ENCODE measurements at places on chromosomes 4 and X. TPM values are rescaled to one million over a fixed set of nuclear protein-coding genes. Genes with fewer than 3 reads are reported as not detected.

DNA sequence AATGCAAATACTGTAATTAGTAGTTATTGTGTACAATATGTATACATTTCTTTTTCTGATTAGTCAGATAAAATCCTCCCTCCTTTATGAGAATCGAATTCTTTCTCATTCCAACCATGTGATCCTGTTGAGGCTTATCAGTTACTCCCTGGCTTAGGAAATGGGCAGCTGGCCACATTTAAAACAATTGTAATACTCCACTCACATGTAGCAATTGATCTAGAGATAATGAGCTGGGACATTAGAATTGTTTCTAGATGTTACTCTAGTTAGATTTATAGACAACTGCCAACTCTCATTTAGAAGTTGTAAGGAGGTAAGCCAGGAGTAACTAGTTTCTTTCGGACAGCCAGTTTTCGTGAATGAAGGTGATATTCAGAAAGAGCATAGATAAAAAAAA is 859.3 kb upstream of the AADAT start:
- DNase-seq = no peak

- no peak for DNase-seq
These were observed 35.3 kb upstream of the ACSL1 start for GRCh38 chr4:184861047-184861446.

DNA sequence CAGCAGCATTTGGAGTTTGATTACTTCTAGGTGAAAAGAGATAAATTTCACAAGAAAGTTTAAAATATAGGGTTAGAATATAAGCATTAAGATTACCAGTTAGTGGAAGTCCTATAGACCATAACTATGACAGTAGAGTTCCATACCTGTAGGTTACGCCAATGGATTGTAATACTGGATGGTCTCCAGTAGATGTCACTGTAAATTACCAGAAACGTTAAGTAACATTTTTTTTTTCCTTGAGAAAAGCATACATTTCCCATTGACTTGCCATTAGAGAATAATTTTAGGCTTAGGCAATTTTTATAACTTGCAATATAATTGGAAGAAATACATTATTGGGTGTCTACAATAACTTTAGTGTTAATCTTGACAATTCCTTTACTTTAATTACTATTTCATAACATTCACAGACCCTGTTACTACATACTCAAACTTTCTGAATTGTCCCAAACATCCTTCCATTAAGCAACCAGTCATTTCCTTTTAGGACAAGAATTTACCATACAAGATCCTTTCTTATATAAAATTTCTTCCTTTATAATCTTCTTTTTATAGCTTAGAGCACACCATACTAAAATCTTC is 304.1 kb upstream of the TECRL start:
- DNase-seq = peak; percentile 1

- peak; percentile 2 for DNase-seq
These were observed 321.9 kb downstream of the HS3ST1 start for GRCh38 chr4:11106759-11107158.

- DNase-seq = no peak
These were observed 240.8 kb upstream of the DDX53 start for GRCh38 chrX:22758807-22759481.

- no peak for DNase-seq
These were observed 646 bp downstream of the DOK7 start for GRCh38 chr4:3463556-3464348.

DNA sequence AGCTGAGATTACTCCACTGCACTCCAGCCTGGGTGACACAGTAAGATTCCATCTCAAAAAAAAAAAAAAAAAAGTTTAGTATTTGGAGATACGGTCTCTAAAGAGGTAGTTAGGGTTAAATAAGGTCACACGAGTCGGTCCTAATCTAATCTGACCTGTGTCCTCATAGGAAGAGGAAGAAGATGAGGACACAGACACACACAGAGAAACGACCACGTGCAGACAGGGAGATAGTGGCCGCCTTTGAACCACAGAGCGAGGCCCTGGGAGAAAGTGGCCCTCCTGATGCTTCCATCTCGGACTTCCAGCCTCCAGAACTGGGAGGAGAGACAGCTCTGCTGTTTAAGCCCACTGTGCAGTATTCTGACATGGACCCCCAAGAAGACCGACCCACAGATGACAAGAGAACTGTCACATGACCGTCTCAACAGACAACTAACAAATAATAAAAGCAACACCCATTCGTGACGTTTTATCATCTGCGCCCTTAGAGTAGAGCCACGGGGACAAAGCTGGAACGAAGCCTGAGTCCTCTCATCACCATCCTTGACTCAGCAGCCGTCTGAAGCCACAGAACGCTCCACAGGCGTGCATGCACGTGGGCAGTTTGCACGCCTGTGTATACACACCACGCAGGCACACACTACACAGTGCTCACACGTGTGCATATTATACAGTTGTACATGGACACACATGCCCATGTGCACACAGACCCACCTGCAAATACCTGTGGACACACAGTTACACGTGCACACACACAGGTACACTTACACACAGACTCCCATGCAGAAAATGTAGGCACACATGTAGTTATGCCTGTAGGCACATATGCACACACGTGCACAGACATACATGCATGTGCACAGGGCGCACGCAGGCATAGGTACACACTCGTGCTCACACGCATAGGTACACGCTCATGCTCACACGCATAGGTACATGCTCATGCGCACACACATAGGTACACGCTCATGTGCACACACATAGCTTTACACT is 51.7 kb downstream of the FAM53A start:
- DNase-seq = no peak

- peak; percentile 88 for DNase-seq
These were observed 21.0 kb downstream of the MSN start for GRCh38 chrX:65688403-65688871.

- no peak for DNase-seq
These were observed 7.8 kb downstream of the ZCCHC4 start for GRCh38 chr4:25320336-25320735.

- peak; percentile 74 for DNase-seq
These were observed 32.3 kb upstream of the ZFX start for GRCh38 chrX:24117258-24117657.

DNA sequence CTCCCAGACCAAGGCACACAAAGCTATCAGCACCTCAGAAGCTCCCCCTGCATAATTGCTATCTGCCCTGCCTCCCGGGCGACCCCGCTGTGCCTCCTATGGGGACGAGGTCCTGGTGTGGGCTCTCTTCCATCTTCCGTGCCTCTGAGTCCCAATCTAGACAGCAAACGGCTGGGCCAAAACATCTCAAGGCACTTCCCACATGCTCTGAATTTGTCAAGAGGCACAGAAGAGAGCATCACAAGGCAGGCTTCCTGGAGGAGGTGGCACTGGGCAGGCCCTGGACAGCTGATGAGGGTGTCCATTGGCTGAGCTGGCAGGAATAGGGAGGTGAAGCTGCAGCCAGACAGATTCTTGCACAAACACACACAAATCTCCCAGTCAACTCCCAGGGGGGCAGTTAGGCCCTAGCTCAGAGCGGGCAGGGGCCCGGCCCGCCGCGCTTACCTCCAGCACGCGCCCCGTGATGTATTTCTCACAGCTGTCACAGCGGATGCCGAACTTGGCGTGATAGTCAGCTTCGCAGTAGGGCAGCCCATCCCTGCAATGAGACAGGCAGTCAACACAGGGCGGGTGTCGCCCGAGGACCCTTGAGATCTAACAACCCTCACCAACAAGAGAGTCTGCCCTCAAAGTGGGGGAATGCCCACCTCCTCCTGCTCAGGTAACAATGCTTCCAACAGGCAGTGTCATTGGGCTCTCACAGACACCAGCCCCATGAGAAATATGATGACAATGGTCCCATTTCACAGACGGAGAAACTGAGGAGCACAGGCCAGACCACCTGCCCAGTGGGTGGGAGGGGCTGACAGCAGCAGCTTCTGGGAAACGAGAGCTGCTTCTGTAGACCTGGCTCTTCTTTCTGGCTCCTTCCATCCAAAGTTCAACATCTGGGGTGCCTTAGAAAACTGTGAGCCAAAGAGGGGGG is 81.2 kb downstream of the ABLIM2 start:
- DNase-seq = no peak

DNA sequence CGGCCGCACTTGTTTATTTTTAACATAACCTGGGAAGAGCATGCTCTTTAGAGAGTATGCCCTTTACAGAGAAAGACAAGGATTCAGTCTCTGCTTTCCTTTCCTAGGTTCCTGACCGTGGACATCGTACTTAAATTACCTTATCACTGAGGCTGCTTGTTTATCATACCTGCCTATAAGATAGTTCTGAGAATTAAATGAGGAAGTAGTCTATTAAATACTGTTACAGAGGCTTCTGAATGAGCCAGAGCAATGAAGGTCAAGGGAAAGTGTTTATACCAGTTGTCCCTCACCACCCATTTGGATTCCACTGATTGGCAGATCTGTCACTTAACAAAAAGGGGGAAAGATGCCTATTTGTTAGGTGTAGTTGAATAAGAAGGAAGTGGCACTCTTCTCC is 10.0 kb downstream of the TXLNG start:
- DNase-seq = no peak

GRCh38 chr4:80711956-80712355 is 318.6 kb upstream of the BMP3 start:
- no peak for DNase-seq

- peak; percentile 39 for DNase-seq
These were observed 39.3 kb upstream of the FHDC1 start for GRCh38 chr4:152896811-152897210.

DNA sequence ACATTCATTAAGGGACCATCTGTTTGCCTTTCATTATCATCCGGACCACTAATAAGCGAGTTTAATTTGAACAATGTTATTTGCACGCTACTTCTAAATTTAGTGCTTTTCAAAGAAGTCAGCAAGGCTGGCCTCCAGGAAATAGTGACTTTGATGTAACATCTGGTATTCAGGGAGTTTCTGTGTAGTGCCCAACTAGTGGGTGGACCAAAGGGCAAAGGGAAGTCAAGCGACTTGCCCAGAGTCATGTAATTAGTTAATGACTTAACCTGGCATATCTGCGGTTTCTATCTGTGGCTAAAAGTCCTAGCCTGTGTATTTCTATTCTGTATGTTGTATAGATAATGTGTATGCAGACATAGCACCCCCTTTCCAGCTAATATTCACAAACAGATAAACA is 56.3 kb upstream of the LCORL start:
- DNase-seq = no peak

DNA sequence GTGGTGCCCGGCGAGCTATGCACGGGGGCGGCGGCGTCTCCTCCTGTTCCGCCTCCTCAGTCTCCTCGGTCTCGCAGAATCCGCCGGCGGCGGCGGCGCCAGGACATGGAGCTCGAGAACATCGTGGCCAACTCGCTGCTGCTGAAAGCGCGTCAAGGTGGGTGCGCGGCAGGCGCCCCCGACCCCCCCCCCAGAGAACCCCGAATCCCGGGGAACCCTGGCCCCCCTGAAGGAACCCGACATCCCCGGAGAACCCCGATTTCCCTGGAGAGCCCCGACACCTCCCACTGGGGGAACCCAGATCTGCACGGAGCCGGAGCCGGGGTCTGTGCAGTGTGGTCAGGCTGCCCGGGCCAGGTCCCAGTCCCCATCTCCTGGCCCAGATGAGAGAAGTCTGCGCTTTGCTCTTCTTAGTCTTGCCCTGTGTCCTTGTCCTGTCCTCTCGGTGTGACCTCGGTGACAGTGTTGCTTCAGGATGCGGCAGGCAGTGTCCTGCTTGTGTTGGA is 648 bp downstream of the GRK4 start:
- peak; percentile 55 for DNase-seq

GRCh38 chr4:127829014-127829413 is 46.9 kb downstream of the HSPA4L start:
- no peak for DNase-seq

- no peak for DNase-seq
These were observed 152.5 kb upstream of the PJA1 start for GRCh38 chrX:69317721-69318120.

- no peak for DNase-seq
These were observed 17.8 kb upstream of the TDO2 start for GRCh38 chr4:155885666-155886065.

GRCh38 chr4:84263415-84263814 is 235.7 kb downstream of the NKX6-1 start:
- DNase-seq = no peak

DNA sequence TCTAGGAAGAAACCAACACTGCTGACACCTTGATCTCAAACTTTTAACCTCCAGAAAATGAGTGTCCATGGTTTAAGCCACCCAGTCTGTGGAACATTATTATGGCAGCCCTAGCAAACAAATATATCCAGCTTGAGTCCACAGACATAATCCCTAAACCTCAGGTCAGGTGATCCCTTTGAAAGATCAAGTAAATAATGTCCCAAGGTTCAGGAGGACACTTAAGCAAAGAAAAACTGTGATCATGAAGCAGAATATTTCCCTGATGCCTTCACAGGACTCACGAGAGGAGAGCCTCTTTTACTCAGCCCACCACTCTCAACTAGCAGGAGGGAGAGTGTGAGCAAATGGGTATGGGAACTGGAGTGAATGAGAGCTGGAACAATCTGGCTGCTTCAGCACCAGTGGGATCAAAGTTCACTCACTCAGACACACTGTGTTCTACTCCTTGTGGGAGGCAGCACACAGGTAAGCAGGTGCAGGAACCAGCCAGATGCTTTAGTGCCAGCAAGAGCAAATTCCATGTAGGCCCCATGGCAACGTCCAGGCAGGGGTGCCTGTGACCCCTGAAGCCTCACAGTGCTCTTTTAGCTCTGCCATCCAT is 608.4 kb downstream of the RAB28 start:
- DNase-seq = no peak

DNA sequence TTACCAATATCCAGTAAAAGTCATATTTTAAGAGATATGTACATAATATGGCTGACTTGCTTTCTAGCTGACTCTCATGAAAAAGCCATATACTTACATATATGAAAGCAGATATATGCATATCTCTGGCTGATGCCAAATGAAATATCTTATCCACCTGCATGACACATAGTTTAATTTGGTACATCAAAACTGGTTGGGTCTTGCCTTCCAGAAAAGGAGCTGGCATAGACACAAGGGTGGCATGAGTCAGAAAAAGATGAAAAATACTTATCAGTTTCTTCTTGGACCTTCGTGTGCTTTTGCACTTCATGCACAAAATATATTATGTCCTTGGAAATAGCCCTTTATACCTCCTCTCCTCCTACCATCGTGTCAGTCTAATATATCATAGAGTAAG is 32.1 kb downstream of the TIGD4 start:
- no peak for DNase-seq

- peak; percentile 7 for DNase-seq
These were observed 23.6 kb upstream of the VAMP7 start for GRCh38 chrX:155857561-155857960.

- no peak for DNase-seq
These were observed 972.3 kb downstream of the PCDH7 start for GRCh38 chr4:31692399-31692940.

KCNIP4 gene
- total RNA-seq = under 0.01 TPM

MUC7 gene
- not detected for total RNA-seq

SAGE1 gene
- not detected for total RNA-seq

RASSF6 gene
- total RNA-seq = not detected

CYLC1 gene
- not detected for total RNA-seq

PDE5A gene
- 109 TPM for total RNA-seq

BMPR1B gene
- total RNA-seq = 2.3 TPM

MAGEA2B gene
- not detected for total RNA-seq

GPR143 gene
- 0.43 TPM for total RNA-seq

ARMCX1 gene
- 41.9 TPM for total RNA-seq

KLKB1 gene
- total RNA-seq = not detected

GPR50 gene
- total RNA-seq = not detected

SHROOM2 gene
- total RNA-seq = 5.8 TPM

PKD2 gene
- total RNA-seq = 110 TPM

PGRMC1 gene
- total RNA-seq = 202 TPM

TIGD4 gene
- under 0.01 TPM for total RNA-seq

HTN3 gene
- not detected for total RNA-seq

All from fibroblast of villous mesenchyme (primary cell).